SJSA1 (cell line): ENCODE measurements at places on chromosomes 13 and 19.

GRCh38 chr19:296476-297225, 5.4 kb upstream of the PLPP2 start:
- no peak for DNase-seq

GRCh38 chr19:50402544-50403301, 16.0 kb upstream of the SPIB start:
- DNase-seq, result no peak

DNA sequence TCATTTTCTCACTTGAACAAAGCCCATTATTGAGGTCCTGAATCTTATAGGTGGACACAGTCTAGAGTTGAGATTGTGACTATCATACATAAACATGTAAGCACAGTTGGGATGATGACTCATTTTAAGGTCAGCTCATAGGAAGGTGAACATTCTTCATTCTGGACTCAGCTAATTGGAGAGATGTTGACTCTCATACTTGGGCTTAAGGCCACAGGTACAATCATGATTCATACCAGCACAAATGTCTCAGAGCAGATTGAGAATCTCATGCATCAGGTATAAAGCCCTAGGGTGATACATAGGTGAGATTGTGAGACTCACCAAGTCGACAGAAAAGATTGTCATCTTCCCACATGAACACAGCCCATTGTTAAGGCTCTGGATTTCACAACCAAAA, 62.3 kb upstream of the ZNF724 start:
- DNase-seq, result no peak

DNA sequence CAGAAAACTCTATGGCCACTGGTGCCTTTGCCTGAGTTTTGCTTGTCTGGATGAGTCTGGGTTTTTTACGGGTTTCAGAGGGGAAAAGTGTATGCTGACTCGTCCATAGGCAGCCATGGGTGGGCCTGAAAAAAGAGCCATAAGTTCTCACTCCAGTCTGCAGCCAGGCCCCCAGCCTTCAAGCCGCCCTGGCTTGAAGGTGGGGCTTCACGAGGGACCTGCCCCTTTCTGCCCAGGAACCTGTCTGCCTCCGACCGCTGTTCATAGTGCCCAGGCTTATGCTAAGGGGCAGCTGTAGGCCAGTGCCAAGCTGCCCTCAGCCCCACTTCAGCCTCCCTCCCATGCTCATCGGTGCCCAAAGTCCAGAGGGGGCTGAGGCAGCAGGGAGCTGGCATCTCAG, 385.2 kb downstream of the PCDH9 start:
- no peak for DNase-seq

DNA sequence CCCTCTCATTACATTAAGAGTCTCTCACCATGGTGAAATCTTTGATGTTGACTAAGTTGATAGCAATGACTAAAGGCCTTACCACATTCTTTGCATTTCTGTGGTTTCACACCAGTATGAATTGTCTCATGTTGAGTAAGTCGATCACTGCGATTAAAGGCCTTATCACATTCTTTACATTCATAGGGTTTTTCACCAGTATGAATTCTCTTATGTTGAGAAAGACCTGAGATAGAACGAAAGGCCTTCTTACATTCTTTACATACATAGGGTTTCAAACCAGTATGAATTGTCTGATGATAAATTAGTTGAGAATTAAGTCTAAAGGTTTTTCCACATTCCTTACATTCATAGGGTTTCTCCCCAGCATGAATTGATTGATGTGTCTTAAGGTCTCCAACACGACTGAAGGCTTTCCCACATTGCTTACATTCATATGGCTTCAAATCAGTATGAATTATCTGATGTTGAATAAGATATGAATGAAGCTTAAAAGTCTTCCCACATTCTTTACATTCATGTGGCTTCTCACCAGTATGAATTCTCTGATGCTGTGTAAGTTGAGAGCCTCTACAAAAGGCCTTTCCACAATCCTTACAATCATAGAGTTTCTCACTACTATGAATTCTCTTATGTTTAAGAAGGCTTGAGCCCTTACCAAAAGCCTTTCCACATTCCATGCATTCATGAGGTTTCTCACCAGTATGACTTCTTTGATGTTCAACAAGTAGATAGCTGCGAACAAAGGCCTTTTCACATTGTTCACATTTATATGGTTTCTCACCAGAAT, 45.6 kb downstream of the ZNF283 start:
- peak; percentile 15 for DNase-seq

DNA sequence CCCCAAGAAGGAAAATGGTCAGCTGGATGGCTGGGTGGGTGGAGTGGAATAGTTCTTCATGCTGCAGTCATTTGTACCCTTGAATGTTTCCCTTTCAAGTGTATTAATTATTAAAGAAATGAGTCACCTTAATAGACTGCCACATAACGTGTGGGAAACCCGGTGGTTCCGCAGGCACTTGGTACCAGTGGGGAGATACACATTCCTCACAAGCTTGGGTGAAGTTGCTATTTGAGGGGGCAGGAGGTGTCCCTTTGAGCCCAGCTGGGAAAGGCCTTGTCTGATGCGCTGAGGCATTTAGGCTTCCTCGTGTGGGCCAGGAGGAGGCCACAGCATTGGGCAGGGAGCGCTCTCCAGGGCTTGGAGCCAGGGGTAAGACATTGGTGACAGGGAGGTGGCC, 57.7 kb downstream of the ATP8A2 start:
- DNase-seq, result no peak

DNA sequence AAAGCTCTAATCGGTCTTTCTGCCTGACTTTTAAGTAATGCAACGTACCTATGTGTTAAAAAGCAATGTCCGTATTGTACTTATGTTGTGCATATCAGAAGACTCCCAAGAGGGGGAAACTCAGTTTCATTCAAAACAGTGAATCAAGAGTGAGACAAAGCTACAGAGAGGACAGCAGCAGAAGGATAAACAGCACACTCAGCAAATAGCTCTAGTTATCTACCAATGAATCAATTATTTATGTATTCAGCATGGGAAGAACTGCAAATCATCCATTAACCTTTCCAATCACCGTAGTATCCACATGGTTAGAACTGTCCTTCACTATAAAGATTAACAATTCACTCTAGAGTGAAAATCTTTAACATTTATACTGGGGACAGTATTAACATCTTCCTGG, 36.7 kb upstream of the SOHLH2 start:
- DNase-seq, result no peak

GRCh38 chr19:39729594-39729993, 8.2 kb downstream of the CLC start:
- DNase-seq, result no peak
